ENCODE measurements at places on chromosomes 3 and 15. TPM values are rescaled to one million over a fixed set of nuclear protein-coding genes. Genes with fewer than 3 reads are reported as not detected.

Gene BMF
- total RNA-seq = 9.2 TPM

Gene IGF2BP2
- 81.0 TPM for total RNA-seq

Gene TLNRD1
- 13.7 TPM for total RNA-seq

Gene CDV3
- 189 TPM for total RNA-seq

Gene MAPKAPK3
- 54.0 TPM for total RNA-seq

Gene ATOSA
- 30.6 TPM for total RNA-seq

Gene SLC24A5
- 0.16 TPM for total RNA-seq
